Glutamatergic neuron (in vitro differentiated cells): ENCODE measurements at places on chromosomes 4 and X. TPM values are rescaled to one million over a fixed set of nuclear protein-coding genes. Genes with fewer than 3 reads are reported as not detected.

HMGN5 gene
- total RNA-seq: 2.9 TPM

CFAP97 gene
- total RNA-seq: 28.4 TPM

SYNPO2 gene
- total RNA-seq: 2.9 TPM

LINC00632 gene
- total RNA-seq: 89.8 TPM

USP51 gene
- total RNA-seq: 2.7 TPM

FRAS1 gene
- 18.7 TPM for total RNA-seq

KLHL13 gene
- total RNA-seq: 46.9 TPM

OTC gene
- not detected for total RNA-seq

RAB9B gene
- total RNA-seq: 4.5 TPM

SPP1 gene
- total RNA-seq: 1.1 TPM

IL9R gene
- not detected for total RNA-seq

BEX1 gene
- 140 TPM for total RNA-seq

GAGE1 gene
- total RNA-seq: not detected

PDE5A gene
- 3.2 TPM for total RNA-seq

CLDN34 gene
- not detected for total RNA-seq

ARSD gene
- 13.3 TPM for total RNA-seq

RHOXF1 gene
- 0.98 TPM for total RNA-seq

GRID2 gene
- total RNA-seq: 2.1 TPM

ERCC6L gene
- total RNA-seq: 1.2 TPM

IL2 gene
- not detected for total RNA-seq

DCLK2 gene
- 36.8 TPM for total RNA-seq

FUNDC1 gene
- total RNA-seq: 19.3 TPM

SGMS2 gene
- not detected for total RNA-seq

MORC4 gene
- 2.0 TPM for total RNA-seq

HPGD gene
- 0.64 TPM for total RNA-seq

ZCCHC12 gene
- 22.7 TPM for total RNA-seq

H2BW2 gene
- not detected for total RNA-seq

NSUN7 gene
- total RNA-seq: 0.25 TPM

STATH gene
- not detected for total RNA-seq

CSN1S1 gene
- not detected for total RNA-seq

GPR50 gene
- total RNA-seq: 0.42 TPM

MAOB gene
- total RNA-seq: not detected

ING2 gene
- total RNA-seq: 4.8 TPM

GAGE12F gene
- not detected for total RNA-seq

VCX gene
- 1.1 TPM for total RNA-seq

CT45A3 gene
- total RNA-seq: not detected

LNX1 gene
- total RNA-seq: 0.10 TPM

SSX1 gene
- not detected for total RNA-seq

PABPC5 gene
- total RNA-seq: 9.5 TPM

CWH43 gene
- total RNA-seq: not detected

TMEM31 gene
- total RNA-seq: not detected

HPGDS gene
- not detected for total RNA-seq

GLRA2 gene
- 1.9 TPM for total RNA-seq

ARFIP1 gene
- 22.2 TPM for total RNA-seq

DMD gene
- total RNA-seq: 1.7 TPM

SH3RF1 gene
- total RNA-seq: 35.2 TPM

FGFR3 gene
- total RNA-seq: 11.3 TPM

BCOR gene
- 59.0 TPM for total RNA-seq

BTC gene
- total RNA-seq: not detected

FAM47E gene
- total RNA-seq: 2.9 TPM
